Left lobe of liver (tissue), 2 donors: ENCODE measurements at places on chromosomes 4 and X.

- DNase-seq: no peak
These were observed 279.9 kb upstream of the SLIT2 start for GRCh38 chr4:19971829-19972228.

GRCh38 chr4:94304365-94304971 is 38.2 kb downstream of the HPGDS start:
- DNase-seq: no peak

DNA sequence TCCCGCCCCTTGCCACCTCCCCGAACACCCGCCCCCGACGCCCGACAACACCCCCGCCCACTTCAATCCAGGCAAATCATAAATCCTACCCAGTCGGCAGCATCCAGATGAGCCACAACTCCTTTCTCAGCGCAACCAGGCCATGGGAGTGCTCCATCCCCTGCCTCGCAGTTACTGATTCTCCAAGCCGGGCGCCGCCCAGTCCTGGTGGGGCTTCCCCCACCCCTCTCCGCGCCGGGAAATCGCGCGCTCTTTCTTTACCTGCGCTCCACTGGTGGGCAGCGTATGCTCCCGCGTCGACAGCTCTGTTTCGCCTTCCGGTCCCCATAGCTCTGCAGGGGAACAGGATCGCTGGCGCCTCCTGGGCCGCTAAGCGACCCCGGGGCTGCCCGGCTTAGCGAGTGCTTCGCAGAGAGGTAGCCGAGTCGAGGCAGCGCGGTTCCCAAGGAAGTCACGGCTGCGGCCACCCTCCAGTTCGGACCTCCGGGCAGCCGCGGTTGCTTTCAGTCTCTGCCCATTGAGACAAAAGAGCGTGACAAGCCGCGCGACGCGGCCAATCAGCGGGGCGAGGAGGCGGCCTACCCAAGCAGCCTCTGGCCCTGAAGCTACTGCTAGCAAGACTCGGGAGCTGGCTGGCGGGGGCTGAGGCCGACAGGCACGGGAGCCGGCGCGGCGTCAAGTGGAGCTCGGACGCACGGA is 43.7 kb upstream of the TMSB15B start:
- DNase-seq: no peak

GRCh38 chrX:57134702-57135101 is 2.5 kb downstream of the SPIN2A start:
- DNase-seq: no peak
